ENCODE measurements at places on chromosomes 1 and 21.

GRCh38 chr1:224343679-224344078, 13.0 kb upstream of the CNIH4 start:
- DNase-seq = no peak

GRCh38 chr1:160045653-160046052, 13.9 kb upstream of the PIGM start:
- no peak for DNase-seq

DNA sequence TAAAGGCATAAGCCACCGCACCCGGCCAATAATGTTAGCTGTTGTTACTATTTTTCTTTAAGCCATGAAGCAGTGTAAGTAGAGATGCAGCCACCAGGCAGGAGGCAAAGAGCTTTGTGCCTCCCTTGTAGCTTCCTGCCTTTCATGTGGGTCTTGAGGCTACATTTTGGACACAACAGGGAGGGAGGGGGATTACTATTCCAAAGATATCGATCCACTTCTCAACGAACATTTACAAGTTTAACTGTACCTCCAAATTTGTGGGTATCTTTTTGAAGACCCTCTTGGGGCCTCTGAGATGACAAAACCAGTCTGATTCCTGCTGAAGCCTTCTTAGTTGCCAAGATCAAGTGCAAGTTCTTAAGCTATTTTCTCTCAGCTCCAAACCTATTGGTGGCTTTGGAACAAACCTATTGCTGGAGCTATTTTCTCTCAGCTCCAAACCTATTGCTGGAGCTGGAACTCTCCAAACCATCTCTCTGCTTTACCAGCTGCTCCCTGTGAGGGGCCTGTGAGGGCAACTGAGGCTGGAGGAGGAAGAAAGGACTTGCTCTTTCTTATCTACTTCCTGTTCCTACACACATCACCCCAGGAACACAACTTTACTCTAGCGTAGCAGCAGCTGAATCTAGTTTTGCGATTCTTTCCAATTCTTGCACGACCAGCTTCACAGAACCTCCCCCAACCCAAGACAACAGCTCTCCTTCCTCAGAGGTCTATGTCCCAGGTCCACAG, 16.1 kb upstream of the RCAN3 start:
- no peak for DNase-seq

DNA sequence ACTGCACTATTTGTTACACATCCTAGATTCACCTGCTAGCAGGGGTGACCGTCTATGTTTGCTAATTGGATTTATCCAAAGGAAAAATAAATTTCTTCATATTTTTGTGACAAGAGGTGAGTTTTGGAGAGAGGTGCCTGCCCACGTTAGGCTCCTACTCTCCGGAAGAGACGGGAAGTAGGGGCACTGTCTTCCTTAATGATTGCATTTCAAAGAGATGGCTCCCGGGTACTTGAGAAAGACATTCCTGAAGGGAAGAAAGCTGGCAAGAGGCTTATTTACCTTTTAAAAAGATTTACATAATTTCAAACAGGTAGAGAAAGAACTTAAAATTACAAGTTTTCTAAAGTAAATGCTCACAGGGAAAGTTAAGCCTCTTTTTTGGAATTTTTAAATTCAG, 18.7 kb upstream of the IL19 start:
- no peak for DNase-seq

DNA sequence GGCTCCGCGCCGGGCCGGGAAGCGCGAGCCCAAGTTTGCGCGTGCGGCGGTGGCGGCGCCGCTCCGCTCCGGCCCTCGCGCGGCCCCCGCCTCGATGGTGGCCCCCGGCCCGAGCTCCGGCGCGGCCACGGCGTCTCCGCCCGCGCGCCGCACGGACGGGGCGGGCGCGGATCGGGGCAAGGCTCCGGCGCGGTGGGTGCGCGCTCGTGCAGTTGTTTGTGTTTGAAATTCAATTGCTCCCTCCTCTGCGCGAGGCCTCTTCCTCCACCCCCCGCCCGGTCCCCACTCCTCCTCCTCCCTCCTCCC, at the start of gene HDGF:
HDGF (minus strand) TSS at position 225 of the 306 bp plus-strand sequence. CDS start 246 bp downstream, outside the sequence.
- no peak for DNase-seq

GRCh38 chr1:39905172-39905571, 3.5 kb upstream of the MYCL start:
- no peak for DNase-seq

DNA sequence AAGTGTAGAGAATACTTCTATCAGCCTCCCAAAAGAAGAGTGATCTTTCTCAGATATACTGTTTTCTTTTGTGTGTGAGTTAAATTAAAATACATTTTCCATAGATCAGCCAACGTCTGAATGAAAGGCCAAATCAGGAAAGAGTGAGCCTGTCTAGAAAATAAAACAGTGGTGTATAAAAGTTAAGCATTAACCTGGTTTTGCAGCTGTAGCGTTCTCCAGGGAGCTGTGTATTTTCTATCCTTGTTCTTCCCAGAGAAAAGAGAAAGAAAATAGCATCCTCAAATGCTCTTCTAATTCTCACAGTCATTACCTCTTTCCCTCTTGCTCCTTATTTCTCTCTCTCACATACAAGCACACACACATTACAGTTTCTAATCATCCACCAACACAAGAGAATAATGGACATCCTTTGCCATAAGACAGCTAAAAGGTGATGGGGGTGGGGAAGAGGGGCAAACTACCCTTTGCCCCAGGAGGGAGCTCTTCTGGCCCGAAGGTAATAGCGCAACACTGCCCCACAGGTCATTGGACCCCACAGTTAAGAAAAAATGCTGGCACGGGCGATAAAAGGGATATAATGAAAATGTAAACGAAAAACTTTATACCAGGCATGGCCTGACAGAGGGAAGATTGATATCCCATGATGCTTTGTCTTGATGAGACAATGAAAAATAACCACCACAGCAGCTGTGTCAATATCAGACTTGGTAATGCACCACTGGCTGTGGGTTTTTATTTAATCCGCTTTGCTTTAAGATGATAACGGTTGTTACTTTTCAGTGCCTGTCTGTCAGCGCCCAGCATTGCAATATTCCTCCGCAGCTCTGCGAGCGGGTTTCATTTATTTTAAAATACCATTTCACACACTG, 150.3 kb downstream of the NUF2 start:
- DNase-seq = no peak

DNA sequence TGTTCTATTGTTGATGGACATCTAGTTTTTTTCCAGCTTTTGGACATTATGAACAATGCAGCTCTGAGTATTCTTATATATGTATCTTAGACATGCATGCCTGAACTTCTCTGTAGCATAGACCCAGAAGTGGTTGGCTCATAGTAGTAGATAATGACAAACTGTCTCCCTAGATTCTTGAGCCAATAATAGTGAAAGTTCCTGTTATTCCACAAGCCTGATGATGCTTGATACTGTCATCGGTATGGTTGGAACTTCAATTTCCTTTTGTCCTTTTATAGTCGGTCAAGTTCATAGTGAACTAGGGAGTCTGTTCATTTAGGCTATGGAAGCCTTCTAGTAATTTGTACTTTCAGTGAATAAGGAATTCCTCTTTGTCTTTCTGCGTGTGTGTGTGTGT, 56.8 kb downstream of the MTR start:
- no peak for DNase-seq

DNA sequence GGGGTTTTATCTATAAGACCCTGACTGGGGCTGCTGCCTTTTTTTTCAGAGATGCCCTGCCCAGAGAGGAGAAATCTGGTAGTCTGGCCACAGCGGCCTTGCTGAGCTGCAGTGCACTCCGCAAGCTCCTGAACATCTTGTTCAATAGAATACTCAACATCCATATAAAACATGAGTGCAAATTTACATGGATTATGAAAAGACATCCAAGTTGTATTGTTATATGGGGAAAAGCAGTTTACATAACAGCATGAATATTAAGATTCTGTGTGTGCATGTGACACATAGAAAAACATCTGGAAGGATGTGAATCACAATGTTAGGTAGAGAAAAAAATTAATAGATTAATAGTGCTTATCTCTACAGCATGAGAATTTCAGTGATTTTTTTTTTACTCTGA, 16.4 kb downstream of the COG2 start:
- DNase-seq = no peak

- DNase-seq = no peak
These were observed 13.9 kb upstream of the PRELP start for GRCh38 chr1:203461717-203462116.

DNA sequence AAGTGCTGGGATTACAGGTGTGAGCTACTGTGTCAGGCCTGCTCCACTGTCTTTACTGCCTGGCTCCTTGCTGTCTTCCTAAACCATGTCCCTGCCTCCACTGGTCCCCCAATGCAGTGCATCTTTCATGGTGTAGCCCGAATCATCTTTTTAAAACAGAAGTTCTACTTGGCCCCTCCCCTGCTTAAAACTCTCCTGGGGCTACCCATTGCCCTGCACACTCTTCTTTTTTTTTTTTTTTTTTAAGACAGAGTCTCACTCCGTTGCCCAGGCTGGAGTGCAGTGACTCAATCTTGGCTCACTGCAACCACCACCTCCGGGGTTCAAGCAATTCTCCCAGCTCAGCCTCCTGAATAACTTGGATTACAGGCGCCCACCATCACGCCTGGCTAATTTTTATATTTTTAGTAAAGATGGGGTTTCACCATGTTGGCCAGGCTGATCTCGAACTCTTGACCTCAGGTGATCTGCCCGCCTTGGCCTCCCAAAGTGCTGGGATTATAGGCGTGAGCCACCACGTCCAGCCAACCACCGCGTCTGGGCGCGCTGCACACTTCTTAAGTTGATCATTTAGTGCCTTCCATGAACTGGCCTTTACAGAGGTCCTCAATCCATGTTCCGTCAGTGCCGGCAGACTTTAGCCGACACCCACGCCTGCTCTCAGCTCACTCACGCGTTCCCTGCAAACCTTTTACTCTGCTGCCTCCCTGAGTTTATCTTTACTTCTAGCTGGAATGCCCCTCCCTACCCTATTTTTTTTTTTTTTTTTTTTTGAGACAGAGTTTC, 2.4 kb downstream of the FCN3 start:
- DNase-seq = peak; percentile 28

- no peak for DNase-seq
These were observed 117.2 kb upstream of the FGGY start for GRCh38 chr1:59179673-59180072.

DNA sequence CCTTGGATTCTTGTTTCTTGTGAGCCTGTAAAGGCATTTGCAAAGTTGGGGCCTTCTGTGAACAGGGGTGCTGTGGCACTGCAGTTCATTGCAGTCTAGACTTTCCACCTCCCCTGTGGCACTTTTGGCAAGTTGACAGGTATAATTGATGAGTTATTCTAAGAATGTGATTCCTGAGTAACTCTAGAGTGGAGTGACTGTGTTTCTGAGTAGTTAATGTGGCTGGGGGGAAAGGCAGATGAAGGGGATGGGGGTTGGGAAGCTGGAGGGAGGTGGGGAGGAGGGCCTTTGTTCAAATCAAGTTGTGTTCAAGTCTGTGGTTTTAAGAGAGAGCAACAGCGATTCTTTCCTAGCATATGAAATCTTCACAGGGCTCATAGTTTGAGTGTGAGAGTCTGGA, 32.9 kb downstream of the PBX1 start:
- DNase-seq = no peak

DNA sequence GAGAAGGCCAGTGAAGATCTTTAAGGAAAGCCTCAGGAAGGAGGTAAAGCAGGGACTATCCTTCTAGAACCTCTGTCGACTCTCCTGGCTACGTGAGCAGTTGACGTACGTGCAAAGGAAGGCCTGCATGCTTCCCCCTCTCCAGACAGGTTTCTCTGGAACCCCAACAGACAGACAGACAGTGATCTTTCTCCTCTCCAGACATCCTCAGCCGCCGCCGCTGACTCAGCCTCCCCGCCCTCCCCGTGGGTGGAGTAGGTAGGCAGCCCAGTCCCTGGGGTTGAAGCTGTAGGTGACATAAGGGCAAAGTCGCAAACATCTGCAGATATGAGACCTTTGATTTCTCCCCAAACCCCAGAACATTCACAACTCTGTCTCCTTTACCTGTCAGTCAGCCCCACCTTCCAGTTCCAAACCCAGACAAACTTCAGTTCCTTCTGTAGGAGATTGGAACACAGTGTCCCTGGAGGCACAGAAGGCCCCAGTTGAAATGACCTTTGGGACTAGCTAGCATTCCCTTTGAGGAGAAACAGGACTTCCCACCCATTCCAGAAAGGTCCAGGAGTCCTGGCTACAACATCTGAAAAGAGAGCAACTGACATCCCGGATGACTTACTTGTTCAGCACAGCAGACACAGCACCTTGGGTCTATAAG, 146.0 kb upstream of the JUN start:
- DNase-seq = no peak

DNA sequence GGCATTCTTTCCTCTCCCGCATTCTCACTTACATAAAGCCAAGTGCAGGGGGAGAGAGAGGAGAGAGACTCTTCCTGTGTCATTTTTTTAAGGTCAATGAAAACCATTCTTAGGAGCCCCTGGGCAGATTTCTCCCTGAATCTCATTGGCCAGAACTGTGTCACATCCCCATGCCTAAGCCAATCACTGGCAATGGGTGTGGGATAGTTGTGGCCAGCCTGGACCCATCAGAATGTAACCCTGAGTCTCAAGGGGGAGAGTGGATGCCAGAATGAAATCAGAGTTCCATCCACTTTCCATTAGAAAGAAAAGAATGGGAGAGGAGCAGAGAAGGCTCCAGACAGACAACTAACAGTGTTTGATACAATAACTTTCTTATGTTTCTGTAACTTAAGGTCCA, 31.2 kb upstream of the COQ8A start:
- DNase-seq = no peak

GRCh38 chr1:229717786-229718576, 91.9 kb downstream of the URB2 start:
- DNase-seq = no peak

DNA sequence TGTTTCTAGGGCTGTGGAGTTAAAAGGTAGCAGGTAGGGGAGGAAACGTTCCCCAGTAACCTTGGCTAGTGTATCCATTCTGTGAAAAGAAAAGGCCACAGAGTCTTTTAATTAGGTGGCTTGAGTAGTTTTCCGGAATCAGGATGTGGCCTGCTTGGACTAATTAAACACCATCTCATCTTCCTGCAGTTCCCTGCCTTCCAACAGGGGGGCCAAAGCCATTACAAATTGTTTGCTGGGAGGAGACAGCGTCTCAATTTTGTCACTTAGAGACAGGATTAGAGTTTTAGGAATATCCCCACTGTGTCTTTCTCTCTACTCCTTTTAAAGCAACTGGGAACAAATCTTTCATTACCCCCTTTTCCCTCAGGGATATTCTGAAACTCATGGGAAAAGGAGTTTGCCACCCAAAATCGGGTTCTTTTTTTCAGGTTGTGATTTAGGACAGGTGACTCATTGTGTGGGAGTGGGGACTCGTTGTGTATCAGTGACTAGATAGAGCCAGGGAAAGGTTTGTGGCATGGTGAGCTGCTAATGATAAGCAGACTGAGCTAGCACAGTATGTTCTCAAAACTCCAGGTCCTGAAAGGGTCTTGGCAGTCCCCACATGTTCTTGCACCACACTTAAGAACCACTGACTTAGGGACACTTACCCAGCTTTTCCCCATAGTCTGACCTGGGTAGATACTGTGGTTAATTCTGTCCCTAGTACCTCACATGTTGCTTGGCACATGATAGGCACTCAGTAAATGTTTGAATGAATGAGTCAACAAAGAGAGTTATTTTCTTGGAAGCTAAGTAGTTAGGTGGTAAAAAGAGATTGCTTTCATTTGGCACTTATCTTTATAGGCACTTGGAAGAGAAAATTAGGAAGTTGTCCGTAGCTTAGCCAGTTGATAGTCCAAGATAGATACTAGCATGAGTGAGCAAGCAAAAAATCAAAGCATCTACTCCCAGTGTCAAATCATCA, 22.5 kb downstream of the INTS3 start:
- no peak for DNase-seq
